ENCODE measurements at places on chromosomes 2 and 18. TPM values are rescaled to one million over a fixed set of nuclear protein-coding genes. Genes with fewer than 3 reads are reported as not detected.

The ALMS1 gene
- 22.3 TPM for total RNA-seq

The ABCB11 gene
- total RNA-seq, result not detected

GRCh38 chr2:190407662-190408537 is at the start of gene MFSD6:
Gene MFSD6, plus strand, starts transcription at chr2:190408355. Its CDS starts 27,675 bp downstream, at chr2:190436030.
- DNase-seq, result no peak

- DNase-seq, result no peak
Observed at GRCh38 chr2:126831234-126832005, 67.3 kb upstream of the TEX51 start.

- no peak for DNase-seq
Observed at GRCh38 chr2:200081236-200081635, 125.9 kb downstream of the MAIP1 start.

GRCh38 chr18:79478484-79479115 is 82.9 kb downstream of the NFATC1 start:
- no peak for DNase-seq

GRCh38 chr2:31440764-31441163 is 26.2 kb upstream of the XDH start:
- no peak for DNase-seq

- no peak for DNase-seq
Observed at GRCh38 chr2:101302016-101302415, 6.5 kb downstream of the RNF149 start.

- DNase-seq, result no peak
Observed at GRCh38 chr2:21289989-21290388, 166.2 kb downstream of the TDRD15 start.

DNA sequence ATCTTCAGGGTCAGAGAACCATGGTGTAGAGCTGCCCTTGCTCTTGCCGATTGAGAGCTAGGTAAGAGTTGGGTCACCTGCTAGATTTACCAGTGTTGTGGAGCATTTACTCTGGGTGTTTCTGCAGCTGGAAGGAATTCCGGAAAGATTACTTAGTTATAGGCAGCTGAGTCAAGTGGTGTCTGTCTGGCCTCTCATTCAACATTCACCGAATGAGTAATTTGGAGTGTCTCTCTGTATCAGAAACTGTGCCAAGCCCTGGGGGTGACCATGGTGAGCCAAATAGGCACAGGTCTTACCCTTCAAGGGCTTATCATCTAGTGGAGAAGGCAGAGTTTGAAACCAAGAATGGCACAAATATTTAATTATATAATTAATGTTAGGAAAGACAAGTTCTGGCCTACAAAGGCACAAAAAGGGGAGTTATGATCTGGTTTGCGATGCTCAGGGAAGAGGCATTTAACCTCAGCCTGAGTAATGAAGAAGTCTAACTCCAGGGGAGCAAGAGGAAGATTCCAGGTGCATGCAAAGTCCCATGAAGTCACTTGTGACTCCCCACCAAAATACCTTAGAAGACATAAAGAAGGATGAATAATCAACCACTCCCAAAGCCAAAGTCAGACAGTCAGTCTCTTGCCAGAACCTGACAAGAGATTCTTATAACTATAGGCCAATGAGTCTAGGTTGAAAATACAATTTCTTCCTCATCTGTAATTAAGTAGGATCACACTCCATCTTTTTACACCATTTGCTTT is 12.5 kb downstream of the SETBP1 start:
- no peak for DNase-seq

- DNase-seq, result no peak
Observed at GRCh38 chr2:127661949-127662510, 13.3 kb downstream of the LIMS2 start.

- DNase-seq, result no peak
Observed at GRCh38 chr2:200054681-200055468, 99.5 kb downstream of the MAIP1 start.
